ENCODE measurements at places on chromosomes 11 and 22.

DNA sequence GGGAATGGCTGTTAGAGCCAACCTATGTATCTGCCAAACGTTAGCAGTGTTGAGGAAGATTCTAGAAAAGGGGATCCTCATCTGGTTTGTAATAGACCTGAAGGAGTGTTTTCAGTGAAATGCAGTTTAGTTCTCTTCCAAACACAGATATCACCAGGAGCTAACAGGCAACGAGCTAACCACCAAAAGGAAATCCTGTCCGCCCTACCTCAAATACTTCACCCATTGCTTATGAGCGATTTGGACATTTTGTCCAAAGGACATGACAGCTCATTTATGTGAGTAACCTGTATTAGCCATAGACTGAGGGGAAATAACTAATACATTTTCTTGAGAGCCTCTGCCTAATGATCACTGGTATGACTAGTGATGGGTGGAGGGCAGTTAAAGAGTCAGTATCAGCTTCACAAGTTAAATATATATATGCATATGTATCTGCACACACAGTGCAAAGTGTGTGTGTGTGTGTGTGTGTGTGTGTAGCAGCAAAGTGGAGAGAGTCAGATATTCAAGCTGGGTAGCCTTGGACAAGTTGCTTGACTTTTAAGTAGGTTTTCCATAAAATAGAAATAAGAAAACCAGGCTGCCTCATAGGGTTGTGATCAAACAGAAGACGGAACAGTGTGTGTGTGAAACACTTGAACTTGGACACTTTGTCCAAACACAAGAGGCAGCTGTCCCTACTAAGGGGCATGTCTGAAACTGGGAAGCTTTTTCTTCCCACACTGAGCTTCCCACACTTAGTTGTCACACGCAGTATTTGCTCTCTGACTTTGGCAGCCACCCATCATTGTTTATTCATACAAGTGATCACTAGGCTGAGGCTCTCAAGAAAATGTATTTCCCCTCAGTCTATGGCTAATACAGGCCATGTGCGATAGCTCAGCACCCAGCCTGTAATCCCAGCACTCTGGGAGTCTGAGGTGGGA lies 940 bp upstream of the C11orf91 start:
- no peak for DNase-seq

GRCh38 chr22:20526628-20527355 lies 19.4 kb downstream of the MED15 start:
- no peak for DNase-seq

DNA sequence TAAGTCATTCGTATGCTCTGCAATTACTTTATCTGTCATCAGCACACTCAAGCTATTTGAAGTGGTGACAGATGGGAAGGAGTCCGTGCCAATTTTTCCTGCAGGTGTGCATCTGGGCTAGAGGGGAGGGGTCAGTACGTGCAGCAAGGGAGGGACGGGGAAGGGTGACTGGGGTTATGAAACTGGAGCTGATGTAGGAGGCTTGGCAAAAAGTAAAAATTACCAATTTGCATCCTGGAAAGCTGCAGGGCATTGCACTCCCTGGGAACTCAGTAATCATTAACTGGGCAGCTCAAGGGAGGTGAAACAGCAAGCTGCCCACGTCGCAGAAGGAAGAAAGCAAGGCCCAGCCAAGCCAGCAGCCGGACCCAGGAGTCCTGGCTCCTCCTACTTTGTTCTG lies 87.1 kb upstream of the TMEM45B start:
- no peak for DNase-seq

- DNase-seq: no peak
Measured at GRCh38 chr11:117523680-117524079, 196.0 kb downstream of the CEP164 start.

GRCh38 chr22:42670046-42670445 lies 20.9 kb upstream of the CYB5R3 start:
- no peak for DNase-seq

All from transverse colon (tissue), 4 donors.